ENCODE measurements at places on chromosomes 3 and 15.
A peak's percentile ranks its signal among the peaks of the same experiment; 100 is the strongest.

GRCh38 chr15:72220687-72221086 is 10.3 kb downstream of the PKM start:
- no peak for DNase-seq

- no peak for DNase-seq
Observed at GRCh38 chr3:54042259-54042823, 80.0 kb upstream of the CACNA2D3 start.

GRCh38 chr3:16482194-16482769 is 31.2 kb downstream of the RFTN1 start:
- DNase-seq: no peak

GRCh38 chr3:128011140-128011539 is 41.1 kb upstream of the SEC61A1 start:
- no peak for DNase-seq

- no peak for DNase-seq
Observed at GRCh38 chr3:184832044-184832443, 20.1 kb downstream of the VPS8 start.

- DNase-seq: no peak
Observed at GRCh38 chr15:81950841-81951414, 94.9 kb downstream of the MEX3B start.

DNA sequence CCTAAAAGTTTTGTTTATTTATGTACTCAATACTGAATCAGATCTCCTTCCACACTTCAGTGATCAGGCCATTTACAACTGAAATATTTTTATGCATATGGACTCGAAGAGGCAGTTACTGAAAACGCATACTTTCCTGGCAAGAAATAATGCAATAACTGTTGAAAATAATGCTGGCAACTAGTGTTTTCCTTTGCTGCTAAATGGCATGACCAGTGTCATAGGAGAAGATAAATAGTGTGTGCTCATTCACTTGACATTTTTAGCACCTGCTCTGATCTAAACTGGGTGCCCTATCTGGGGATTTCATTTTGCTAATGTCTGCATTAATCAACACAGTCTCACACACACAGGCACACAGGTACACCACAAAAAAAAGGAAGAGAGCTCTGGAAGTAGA is 695.2 kb downstream of the TUSC7 start:
- DNase-seq: no peak

GRCh38 chr3:65893631-65894030 is 145.1 kb downstream of the MAGI1 start:
- DNase-seq: no peak

DNA sequence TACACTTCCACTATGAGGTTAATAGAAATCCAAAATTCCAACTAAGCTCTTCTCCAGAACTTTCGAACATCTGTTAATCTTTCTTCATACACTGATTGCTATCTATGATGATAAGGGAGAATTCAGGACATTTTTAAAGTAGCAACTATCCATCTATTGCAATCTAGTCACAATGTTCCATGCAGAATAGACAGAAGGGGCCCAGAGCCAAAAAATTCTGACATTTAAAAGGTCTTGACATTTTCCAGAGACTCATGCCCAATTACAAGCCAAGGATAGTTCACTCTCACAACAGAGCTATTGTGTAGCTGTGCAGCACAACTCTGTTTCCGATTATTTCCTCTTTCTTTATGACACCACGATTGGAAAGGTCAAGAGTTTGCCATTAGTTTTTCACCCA is 999.7 kb upstream of the ALCAM start:
- DNase-seq: no peak

DNA sequence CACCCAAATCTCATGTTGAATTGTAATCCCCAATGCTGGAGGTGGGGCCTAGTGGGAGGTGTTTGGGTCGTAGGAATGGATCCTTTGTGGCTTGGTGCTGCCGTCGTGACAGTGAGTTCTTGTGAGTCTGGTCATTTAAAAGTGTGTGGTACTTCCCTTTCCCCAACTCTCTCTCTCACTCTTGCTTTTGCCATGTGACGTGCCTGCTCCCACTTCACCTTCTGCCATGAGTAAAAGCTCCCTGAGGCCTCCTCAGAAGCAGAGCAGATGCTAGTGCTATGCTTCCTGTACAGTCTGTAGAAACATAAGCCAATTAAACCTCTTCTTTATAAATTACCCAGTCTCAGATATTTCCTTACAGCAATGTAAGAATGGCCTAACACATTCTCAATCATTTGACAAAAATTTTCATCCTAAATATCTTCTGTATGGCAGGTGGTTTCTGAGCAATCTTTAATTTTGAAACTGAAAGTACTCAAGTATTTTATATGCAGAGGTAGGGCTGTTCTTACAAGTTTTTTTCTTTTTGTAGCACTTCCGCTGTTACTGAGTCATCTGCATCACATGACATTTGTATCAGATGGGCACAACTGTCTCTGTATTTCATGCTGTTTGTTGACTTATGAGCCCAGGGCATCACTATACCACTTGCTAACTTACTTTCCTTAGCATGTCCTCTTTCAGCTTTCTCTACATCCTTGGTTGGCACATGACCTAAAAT is 8.8 kb downstream of the RPL39L start:
- DNase-seq: no peak

GRCh38 chr3:107524841-107525643 is 2.3 kb downstream of the BBX start:
- DNase-seq: peak; percentile 84

GRCh38 chr15:76253691-76254473 is 57.4 kb downstream of the ETFA start:
- DNase-seq: no peak

DNA sequence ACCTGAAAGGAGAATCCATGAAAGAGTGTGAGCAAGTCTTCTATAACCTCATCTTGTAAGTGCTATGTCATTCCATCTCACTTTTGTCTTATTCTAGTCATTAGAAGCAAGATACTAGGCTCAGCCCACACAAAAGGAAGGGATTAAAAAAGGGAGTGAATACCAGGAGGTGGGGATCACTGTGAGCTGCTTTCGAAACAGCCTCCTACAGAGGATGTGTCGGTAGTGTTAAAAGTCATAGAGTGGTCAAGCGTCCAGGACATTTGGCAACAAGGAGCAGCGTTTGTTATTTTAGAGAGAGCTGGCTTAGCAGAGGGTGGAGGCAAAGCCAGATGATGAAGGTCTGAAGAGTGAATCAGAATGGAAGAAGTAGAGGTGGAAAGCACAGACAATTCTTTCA is 11.7 kb upstream of the ZNF148 start:
- no peak for DNase-seq

- DNase-seq: no peak
Observed at GRCh38 chr3:103410231-103410630, 975.4 kb downstream of the ZPLD1 start.

DNA sequence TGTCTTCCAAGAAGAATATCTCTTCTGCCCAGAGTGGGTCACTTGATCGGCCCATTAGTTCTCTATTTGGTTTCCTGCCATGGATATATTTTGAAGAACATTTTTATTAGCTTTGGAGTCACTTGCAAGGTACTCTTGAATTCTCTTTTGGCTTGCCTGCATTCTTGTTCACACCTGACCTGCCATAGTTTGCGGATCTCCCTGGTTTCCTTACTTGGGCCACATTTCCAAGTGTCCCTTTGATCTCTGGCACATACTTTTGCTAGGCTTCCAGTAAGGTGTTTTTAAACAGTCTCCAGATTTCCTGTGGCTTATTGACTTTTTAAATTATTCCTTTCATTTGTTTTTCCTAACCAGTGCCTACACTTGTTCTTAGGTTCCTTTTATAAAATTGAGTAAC is 488.5 kb upstream of the MDFIC2 start:
- no peak for DNase-seq

GRCh38 chr3:71456826-71457225 is 126.7 kb downstream of the FOXP1 start:
- DNase-seq: no peak

- DNase-seq: no peak
Observed at GRCh38 chr3:59499000-59499399, 449.2 kb upstream of the CFAP20DC start.

- no peak for DNase-seq
Observed at GRCh38 chr15:51186181-51186705, 91.5 kb upstream of the TNFAIP8L3 start.

DNA sequence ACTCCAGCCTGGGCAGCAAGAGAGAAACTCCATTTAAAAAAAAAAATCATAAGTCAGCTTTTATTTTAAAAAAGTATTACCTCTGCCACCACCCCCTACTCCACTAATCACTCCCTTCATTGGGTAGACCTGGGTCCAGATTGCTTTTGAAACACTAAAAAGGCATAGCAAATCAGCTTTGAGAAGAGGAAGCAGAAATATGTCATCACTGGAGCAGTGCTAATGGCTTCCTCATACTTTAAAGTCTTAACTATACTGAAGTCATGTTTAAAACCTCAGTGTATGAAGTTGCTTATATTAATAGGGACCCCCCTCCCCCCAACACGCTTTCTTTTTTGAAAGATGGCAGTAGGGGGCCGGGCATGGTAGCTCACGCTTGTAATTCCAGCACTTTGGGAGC is 1.0 kb upstream of the HTR3D start:
- DNase-seq: no peak

- DNase-seq: no peak
Observed at GRCh38 chr3:114758831-114759699, 388.0 kb downstream of the ZBTB20 start.

DNA sequence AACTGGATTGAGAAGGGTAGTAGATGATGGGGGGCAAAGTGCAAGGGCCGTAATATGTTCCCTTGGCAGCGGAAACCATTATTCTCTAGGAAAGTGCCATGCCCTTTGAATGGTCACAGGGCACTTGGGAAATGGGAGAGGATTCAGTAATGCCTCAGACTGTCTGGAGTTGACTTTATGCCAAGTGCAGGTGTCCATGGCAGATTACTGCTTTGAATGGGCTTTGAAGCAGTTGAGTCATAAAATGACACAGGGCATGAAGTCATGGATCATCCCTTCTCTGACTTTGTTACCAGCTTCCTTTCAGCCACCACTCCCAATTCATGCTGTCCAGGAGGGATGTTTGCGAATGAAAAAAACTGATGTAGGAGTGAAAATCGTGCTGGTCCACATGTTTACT is 20.1 kb downstream of the AADACL2 start:
- DNase-seq: no peak

GRCh38 chr3:20811006-20811405 is 625.0 kb upstream of the SGO1 start:
- DNase-seq: no peak

DNA sequence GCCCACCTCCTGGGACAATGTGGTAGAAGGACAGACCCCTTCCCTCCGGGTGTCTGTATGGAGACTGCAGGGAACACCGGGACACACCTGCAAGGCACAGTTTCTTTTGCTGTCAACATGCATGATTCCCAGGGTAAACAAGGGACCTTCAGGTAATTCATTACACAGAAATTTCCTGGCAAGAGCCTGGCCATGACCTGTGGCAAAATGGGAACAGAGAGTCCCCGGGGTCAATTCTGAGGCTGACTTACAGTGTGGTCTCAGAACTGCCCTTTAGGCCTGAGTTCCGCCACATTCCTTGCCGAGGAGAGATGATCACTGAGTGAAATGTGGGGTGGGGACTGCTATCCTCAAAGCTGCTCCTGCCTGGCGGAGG is 6.3 kb downstream of the STARD5 start:
- DNase-seq: no peak

DNA sequence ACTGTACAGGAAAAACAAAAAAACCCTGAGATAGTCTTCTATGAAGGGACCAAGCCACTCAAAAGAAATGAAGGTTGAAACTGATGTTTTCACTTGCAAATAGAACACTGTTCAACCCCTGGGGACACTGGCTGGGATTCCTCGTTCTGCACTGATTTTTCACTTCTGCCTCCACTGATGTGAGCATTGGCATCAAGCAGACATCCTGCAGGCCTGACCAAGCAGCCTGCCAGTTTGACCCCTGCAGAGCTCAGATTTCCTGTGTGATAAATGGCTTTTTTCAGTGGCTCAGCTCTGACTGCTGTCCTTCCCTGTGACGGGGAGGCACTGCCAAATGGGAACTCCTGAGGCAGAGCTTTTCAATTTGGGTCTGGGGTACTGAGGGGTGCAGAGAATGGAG is 50.0 kb downstream of the RASGRP1 start:
- no peak for DNase-seq

DNA sequence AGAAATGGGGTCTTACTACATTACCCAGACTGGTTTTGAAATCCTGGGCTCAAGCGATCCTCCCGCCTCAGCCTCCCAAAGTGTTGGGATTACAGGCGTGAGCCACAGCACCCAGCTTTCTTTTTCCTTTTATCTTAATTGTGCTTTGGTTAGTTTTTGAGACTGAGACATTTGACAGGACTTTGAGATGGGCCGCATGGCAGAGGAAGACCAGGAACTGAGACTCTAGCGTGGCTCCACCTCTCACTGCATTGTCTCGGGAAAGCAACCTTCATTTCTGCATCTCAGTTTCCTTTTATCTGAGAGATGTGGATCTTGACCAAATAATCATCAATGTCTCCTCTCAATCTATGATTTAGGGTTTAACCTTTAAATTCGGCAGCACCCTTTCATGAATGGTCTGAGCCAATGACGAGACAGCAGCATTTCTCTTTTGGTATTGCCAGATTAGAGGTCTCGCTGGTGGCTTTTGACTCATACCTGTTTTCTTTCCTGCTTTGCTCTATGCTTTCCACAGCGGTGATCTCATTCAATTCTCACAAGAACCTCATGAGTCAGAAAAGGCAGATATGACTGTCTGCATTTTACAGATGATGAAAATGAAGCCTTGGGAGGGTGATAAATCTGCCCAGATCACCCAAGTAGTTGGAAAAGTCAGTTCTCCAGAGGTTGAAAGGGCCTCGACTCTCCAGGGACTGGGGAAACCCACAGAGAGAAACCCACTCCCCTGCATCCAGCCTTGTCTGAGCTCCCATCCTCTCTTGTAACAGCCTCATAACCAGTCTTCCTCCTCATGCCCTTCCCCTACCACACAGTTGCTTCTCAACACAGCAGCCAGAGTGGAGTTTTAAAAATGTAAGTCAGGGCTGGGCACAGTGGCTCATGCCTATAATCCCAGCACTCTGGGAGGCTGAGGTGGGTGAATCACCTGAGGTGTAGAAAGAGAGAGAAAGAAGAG is 84.8 kb upstream of the FOXB1 start:
- no peak for DNase-seq

GRCh38 chr15:79042213-79042928 is 48.2 kb downstream of the RASGRF1 start:
- DNase-seq: no peak

GRCh38 chr3:87350367-87351199 is 74.2 kb upstream of the POU1F1 start:
- DNase-seq: no peak

GRCh38 chr3:178422406-178422805 is 113.8 kb upstream of the KCNMB2 start:
- DNase-seq: no peak

- no peak for DNase-seq
Observed at GRCh38 chr3:16448639-16449070, 64.8 kb downstream of the RFTN1 start.

DNA sequence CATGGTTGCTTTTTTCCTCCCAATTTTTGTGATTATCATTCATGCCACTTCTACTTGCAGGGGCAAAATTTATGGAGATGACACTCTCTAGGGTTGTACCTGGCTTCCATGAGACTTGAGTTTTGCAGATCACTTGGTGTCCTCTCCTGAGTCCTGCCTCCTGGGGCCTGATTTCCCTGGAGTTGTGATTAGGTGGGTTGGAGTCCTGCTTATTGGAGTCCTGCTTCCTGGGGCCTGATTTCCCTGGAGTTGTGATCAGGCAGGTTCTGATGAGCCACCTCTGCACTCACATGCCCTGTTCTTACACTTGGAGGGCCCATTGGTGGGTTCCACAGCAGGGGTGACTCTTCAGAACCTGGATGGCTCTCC is 102.0 kb downstream of the PDCD6IP start:
- DNase-seq: no peak

- DNase-seq: no peak
Observed at GRCh38 chr3:60417576-60417975, 833.7 kb downstream of the FHIT start.
